RCC 7860 (cell line): ENCODE measurements at places on chromosomes 3 and 15.

GRCh38 chr3:61682671-61683548 is 121.5 kb downstream of the PTPRG start:
- DNase-seq, result no peak

DNA sequence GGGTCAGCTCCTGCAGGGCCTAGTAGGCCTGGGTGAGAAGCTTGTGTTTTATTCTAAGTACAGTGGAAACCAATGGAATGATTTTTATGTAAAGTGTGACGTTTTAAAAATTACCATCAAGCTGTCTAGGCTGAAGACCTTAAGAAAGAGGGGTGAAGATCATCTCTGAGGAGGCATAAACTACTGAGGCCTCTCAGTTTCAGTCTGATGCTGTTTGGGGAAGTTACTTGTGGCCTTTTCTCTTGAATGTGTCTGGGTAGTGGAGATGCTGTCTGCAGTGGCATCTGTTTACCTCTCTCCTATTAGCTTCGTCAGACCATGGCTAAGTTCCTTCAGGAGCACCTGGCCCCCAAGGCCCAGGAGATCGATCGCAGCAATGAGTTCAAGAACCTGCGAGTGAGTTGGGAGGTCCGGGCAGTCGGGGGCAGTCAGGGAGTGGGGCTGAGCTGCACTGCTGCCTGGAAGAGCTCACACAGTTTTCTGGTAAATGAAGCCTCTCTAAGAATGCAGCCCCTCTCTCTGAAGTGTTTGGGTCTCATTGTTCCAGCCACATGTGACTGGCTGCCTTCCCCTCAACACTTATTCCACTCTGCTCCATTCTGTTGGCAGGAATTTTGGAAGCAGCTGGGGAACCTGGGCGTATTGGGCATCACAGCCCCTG is 1.9 kb downstream of the IVD start:
- no peak for DNase-seq

GRCh38 chr3:54853573-54854404 is 74.1 kb downstream of the LRTM1 start:
- DNase-seq, result peak; percentile 18

DNA sequence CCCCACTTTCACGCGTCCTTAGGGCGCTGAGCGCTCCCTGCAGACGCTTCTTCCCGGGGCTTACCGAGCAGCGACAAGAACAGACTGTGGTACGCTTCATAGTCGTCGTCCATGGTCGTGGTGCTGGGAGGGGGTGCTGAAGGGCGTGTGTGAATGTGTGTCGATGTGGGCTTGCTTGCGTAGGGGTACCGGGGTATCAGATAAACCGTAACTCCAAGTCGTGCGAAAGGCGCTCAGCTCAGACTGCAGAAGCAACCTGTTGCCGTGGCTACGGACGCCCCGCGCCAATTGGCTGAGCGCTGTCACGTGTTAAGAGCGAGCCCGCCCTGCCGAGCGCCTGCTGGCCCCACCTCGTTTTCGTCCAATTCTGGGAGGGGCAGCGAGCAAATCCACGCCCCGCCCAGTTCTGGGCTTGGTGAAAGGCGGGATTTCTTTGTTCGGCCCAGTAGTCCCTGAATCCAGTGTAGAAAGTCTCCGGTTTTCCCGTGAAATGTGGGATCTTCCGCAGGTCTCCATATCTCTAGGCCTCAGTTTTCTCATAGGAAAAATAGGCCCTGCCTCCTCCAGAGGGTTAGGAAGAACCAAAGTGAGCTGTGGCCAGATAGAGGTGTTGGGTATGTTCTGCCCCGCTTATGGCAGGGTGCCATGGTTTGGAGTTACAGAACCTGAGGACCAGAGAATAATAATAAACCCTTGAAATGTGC is at the start of gene EFCAB12:
EFCAB12 (minus strand) TSS at position 261 of the 704 bp plus-strand sequence; CDS start at position 113, 148 bp downstream.
- DNase-seq, result no peak

DNA sequence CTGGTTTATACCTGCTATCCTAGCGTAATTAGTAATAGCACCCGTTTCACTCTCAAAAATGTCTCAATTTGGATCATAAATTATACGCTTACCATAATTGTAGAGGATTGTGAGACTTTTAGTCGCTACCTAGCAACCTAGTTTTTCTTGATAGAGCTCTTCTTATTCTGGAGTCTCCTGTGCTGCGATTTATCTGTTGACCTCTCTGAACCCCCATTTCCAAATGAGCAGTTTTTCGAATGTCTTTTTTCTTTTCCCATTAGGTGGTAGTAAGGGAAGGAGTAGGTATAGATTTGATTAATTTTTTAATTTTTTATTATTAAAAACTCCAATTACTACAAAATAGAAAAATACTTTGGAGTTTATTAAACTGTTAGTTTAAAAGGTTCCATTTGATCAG is 10.6 kb downstream of the SETD5 start:
- no peak for DNase-seq

- DNase-seq, result peak; percentile 92
Observed at GRCh38 chr15:29925227-29926082, 103.2 kb upstream of the TJP1 start.

- no peak for DNase-seq
Observed at GRCh38 chr3:142975316-142975995, 12.0 kb upstream of the PAQR9 start.

DNA sequence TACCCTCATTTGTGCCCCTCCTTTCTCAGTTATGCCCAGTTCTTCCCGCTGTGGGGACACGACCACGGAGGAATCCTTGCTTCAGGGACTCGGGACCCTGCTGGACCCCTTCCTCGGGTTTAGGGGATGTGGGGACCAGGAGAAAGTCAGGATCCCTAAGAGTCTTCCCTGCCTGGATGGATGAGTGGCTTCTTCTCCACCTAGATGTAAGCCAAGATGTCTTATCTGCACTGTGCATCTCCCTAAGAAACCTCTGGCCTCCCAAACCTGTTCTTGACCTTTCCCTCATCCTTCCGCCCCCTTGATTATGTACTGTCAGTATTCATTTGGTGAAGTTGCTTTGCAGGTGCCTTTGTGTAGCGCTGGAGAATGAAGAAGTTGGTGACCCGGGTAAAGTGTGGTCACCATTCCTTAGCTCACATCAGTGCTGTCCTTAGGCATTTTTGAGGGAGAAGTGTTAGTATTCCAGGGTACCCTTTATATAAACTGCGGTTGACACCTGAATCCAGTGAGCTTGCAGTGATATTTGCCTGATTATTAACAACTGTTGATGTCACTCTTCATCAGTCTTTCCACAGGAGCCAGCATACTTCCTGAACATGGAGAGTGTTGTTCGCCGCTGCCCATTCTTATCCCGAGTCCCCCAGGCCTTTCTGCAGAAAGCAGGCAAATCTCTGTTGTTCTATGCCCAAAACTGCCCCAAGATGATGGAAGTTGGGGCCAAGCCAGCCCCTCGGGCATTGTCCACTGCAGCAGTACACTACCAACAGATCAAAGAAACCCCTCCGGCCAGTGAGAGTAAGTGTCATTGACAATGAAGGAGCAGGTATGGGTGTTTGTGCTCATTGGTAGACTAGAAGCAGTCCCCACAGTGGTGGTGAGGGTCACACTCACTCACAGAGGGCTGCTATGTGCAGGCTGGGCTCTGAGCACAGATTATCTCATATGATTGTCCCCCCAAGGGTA is 966 bp downstream of the ALAS1 start:
- DNase-seq, result no peak

GRCh38 chr3:14570864-14571263 is 30.7 kb upstream of the GRIP2 start:
- DNase-seq, result no peak

- DNase-seq, result no peak
Observed at GRCh38 chr15:71916834-71917233, 106.5 kb downstream of the NR2E3 start.
